ENCODE measurements at places on chromosomes 16 and 17.

GRCh38 chr16:5220705-5221104, 123.1 kb upstream of the EEF2KMT start:
- no peak overlapping the region for H3K4me3 ChIP-seq
- H3K27ac ChIP-seq: no peak overlapping the region
- no peaks in the 10 kb centered on the region for H3K36me3 ChIP-seq
- H3K27me3 ChIP-seq: peaks cover 5% of the 10 kb centered on the region
- DNase-seq: no peak

GRCh38 chr17:47701608-47702007, 7.6 kb downstream of the TBKBP1 start:
- H3K36me3 ChIP-seq: no peaks in the 10 kb centered on the region
- no peak for DNase-seq
- H3K27ac ChIP-seq: peak overlapping the region; percentile 86
- H3K4me1 ChIP-seq: peaks cover 67% of the 10 kb centered on the region
- H3K27me3 ChIP-seq: no peaks in the 10 kb centered on the region

DNA sequence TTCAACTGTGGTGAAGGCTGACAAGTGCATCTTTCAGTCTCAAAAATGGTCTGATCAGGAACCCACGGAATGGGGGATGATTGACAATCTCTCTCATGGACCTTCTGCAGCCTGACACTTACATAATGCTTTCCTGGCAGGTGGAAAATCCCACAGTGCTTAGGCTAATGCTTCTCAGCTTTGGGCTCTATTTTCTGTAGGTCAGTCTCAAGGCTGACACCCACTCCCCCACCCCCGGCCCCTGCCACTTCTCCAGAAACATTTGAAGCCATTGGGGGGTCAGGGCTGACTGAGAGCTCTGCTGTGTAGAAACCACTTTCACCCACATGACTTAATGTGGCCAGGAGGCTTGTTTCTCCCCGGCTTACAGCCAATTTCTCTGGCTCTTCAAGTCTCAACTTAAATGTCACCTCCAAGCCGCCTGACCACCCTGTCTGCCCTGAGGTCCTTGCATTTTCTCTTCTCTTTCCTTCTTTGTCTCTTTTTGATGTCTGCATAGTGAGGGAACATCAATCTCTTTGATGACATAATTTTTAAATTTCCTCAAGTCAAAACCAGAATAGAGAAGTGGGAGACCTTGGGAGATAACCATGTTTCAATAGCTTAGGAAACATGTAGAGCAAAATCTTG, 16.7 kb upstream of the IRF8 start:
- no peak for DNase-seq
- peaks cover 21% of the 10 kb centered on the region for H3K27me3 ChIP-seq
- H3K27ac ChIP-seq: no peak overlapping the region
- peaks cover 9% of the 10 kb centered on the region for H3K4me1 ChIP-seq
- H3K36me3 ChIP-seq: no peaks in the 10 kb centered on the region

DNA sequence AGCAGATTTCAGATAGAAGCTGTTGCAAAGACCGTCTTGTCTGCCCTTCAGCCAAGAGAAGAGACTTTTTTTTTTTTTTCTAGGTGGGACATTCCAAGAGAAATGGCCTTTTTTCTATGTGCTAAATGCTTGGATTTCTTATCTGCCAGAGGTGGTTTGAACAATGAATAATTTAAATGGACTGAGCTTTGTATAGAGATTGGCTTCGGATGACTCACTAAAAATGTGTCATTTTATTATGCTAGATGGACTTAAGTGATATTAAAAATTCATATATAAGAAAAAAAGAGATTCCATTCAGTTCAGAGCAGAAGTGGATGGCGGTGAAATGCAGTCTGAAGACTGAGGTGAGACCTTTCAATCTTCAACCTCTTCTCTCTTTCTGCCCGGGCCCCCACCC, 58.4 kb downstream of the MEAK7 start:
- H3K27me3 ChIP-seq: peaks cover 8% of the 10 kb centered on the region
- H3K36me3 ChIP-seq: no peaks in the 10 kb centered on the region
- no peak overlapping the region for H3K27ac ChIP-seq
- H3K4me3 ChIP-seq: no peak overlapping the region

GRCh38 chr16:9258423-9259051, 167.1 kb downstream of the HAPSTR1 start:
- H3K27me3 ChIP-seq: peaks cover 2% of the 10 kb centered on the region
- H3K36me3 ChIP-seq: no peaks in the 10 kb centered on the region
- no peaks in the 10 kb centered on the region for H3K4me1 ChIP-seq

DNA sequence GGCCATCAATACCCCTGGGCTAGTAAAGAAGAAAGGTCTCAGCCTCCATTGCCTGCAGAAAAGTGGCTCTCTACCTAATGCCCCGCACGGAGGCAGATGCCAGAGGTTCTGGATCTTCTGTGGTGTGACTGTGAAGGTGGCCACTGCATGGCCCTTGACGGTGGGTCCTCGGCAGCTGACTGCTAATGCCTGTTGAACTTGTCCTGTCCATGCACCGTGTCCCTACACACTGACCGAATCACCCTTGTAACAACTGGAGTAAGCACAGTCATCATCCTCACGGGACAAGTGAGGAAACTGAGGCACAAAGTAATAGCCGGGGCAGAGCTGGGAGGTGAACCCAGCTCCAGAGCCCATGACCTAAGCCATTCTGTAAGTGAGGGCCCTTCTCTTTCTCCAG, 48.8 kb downstream of the MYH11 start:
- DNase-seq: no peak
- H3K4me3 ChIP-seq: no peak overlapping the region
- no peak overlapping the region for H3K27ac ChIP-seq
- H3K36me3 ChIP-seq: no peaks in the 10 kb centered on the region

GRCh38 chr17:78903101-78903779, at the start of gene CEP295NL:
CEP295NL (minus strand) TSS chr17:78903201; CDS start chr17:78901828, 1,373 bp downstream.
- H3K27ac ChIP-seq: no peak within 1 kb of the TSS
- H3K27me3 ChIP-seq: no peaks in the 10 kb centered on the region
- no peaks in the 10 kb centered on the region for H3K36me3 ChIP-seq

DNA sequence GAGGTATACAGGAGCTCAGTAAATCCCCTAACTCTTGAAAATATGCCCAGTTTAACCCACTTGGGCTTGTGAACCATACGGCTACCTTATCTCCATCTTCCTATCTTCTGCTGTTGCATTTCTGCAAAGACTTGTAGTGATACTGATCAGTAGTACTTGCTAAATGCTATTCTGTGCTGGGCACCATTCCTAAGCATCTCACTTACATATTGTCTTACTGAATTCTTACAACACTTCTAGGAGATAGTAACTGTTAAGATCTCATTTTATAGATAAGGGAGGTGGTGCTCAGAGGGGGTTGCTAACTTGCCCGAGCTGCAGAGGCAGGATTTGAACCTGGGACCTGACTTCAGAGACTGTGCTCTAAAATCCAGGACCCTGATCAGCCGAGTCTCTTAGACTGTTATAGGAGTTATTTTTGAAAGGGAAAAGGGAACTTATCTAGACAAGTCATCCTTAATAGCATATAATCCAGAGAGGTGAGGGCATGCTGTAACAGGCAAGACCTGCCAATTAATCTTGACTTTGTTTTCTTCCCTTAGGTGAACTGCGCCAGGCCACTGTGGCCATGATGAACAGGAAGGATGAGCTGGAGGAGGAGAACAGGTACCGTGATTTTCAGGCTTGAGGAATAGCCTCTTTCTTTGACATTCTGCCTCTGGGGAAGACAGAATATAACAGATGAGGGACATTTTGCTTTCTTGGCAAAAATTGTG, 149.7 kb downstream of the SNX29 start:
- peaks cover 12% of the 10 kb centered on the region for H3K4me1 ChIP-seq
- no peak overlapping the region for H3K4me3 ChIP-seq
- no peak overlapping the region for H3K27ac ChIP-seq
- peaks cover 3% of the 10 kb centered on the region for H3K36me3 ChIP-seq
- H3K27me3 ChIP-seq: no peaks in the 10 kb centered on the region

- no peak for DNase-seq
- peaks cover 46% of the 10 kb centered on the region for H3K36me3 ChIP-seq
- peak overlapping the region; percentile 23 for H3K4me3 ChIP-seq
- H3K4me1 ChIP-seq: peaks cover 76% of the 10 kb centered on the region
Observed at GRCh38 chr16:11738742-11739544, 3.7 kb downstream of the TXNDC11 start.

DNA sequence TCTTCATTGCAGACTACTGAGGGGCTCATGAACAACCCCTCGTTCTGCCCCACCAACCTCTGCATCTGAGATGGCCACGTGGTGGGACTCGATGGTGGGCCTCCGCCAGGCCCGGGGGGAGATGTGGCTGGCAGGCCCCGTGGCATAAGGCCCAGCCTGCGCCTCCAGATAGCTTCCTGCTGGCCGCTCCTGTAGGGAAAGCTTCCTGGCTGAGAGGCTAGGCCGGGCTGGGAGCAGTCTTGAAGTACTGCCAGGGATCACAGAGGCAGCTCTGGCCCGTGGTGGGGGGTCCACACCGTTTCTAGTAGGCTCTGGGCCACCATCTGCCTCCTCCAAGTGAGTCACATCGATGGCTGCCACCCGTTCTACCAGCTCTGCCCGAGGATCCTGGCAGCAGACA, 7.6 kb downstream of the CAMKK1 start:
- H3K27ac ChIP-seq: no peak overlapping the region
- no peak for DNase-seq
- no peak overlapping the region for H3K4me3 ChIP-seq
- H3K36me3 ChIP-seq: no peaks in the 10 kb centered on the region
- H3K27me3 ChIP-seq: no peaks in the 10 kb centered on the region
- H3K4me1 ChIP-seq: peaks cover 32% of the 10 kb centered on the region

- no peak for DNase-seq
- H3K27ac ChIP-seq: no peak overlapping the region
- peaks cover 26% of the 10 kb centered on the region for H3K36me3 ChIP-seq
- peaks cover 26% of the 10 kb centered on the region for H3K4me1 ChIP-seq
- H3K27me3 ChIP-seq: no peaks in the 10 kb centered on the region
- H3K4me3 ChIP-seq: no peak overlapping the region
Observed at GRCh38 chr17:39899215-39899614, 19.2 kb downstream of the GSDMB start.

DNA sequence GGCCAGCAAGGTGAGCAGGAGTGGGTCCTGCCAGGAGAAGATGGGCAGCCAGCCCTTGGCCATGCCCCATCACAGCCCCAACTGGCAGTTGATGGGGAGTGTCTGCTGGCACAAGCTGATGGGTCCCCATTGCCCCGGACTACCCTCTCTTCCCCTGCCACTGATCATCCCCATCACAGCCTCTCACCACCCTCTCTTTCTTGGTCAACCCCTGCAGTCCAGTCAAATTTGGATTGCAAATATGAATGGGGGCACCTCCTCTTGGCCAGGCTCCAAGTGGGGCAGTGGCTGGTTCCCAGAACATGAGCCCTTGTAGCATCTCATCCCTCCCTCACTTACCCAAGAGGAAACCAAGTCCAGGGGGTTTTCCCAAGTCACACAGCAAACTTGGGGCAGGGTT, 17.4 kb downstream of the SEZ6 start:
- H3K27me3 ChIP-seq: no peaks in the 10 kb centered on the region
- peaks cover 6% of the 10 kb centered on the region for H3K4me1 ChIP-seq
- no peak overlapping the region for H3K4me3 ChIP-seq
- DNase-seq: no peak

DNA sequence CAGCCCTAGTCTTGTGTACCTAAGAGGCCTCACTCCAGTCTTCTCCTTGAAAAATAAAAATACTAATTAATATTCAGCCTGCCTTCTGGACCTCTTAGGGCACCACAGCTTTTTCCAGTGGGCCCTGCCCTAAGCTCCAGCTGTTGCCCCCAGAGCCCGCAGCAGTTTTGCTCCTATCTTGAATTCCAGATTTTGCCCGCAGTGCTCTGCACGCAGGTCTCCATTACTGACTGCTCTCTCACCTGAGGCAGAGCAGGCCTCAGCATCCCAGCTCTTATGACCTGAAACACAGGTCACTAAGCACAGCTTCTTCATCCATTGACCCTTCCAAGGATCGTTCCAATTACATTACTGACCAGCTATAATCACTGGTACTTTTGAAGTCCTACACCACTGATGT, 28.4 kb upstream of the NAGLU start:
- no peak overlapping the region for H3K4me3 ChIP-seq
- peaks cover 2% of the 10 kb centered on the region for H3K36me3 ChIP-seq
- no peaks in the 10 kb centered on the region for H3K27me3 ChIP-seq
- peaks cover 11% of the 10 kb centered on the region for H3K4me1 ChIP-seq
- H3K27ac ChIP-seq: no peak overlapping the region

Measured in activated CD4-positive, alpha-beta T cell treated with anti-CD3 and anti-CD28 coated beads, Interleukin-2, amount 10 ng/mL, durations not matched to agents 7 days and 5 days (primary cell).